ENCODE measurements at places on chromosomes 1 and 21. TPM values are rescaled to one million over a fixed set of nuclear protein-coding genes. Genes with fewer than 3 reads are reported as not detected.

Gene CELA3A
- 2.6 TPM for polyA plus RNA-seq

Gene YIPF1
- polyA plus RNA-seq: 13.5 TPM

Gene FMO2
- polyA plus RNA-seq: 50.5 TPM

Gene TMEM125
- polyA plus RNA-seq: 10.9 TPM

Gene LRRC53
- not detected for polyA plus RNA-seq

Gene EVA1B
- 9.3 TPM for polyA plus RNA-seq

Gene BEND5
- 1.4 TPM for polyA plus RNA-seq

Gene GPR61
- 0.06 TPM for polyA plus RNA-seq

Gene LEFTY1
- polyA plus RNA-seq: 0.10 TPM

Gene PUSL1
- 24.4 TPM for polyA plus RNA-seq

Gene TGFB2
- 0.16 TPM for polyA plus RNA-seq

Gene ASPM
- polyA plus RNA-seq: 3.8 TPM

Gene TMIGD3
- polyA plus RNA-seq: 0.31 TPM

Gene RGS16
- 1.1 TPM for polyA plus RNA-seq

Gene SMIM11
- polyA plus RNA-seq: 1.2 TPM

Gene KCNE2
- 0.07 TPM for polyA plus RNA-seq

Gene LCE2A
- not detected for polyA plus RNA-seq

Gene FAM110D
- 1.6 TPM for polyA plus RNA-seq

Gene GPA33
- polyA plus RNA-seq: 0.04 TPM

Gene NFASC
- 10.6 TPM for polyA plus RNA-seq

Gene OLFML3
- polyA plus RNA-seq: 6.7 TPM

Gene OR2G6
- not detected for polyA plus RNA-seq

Gene HOOK1
- 9.2 TPM for polyA plus RNA-seq

Gene PLA2G2C
- polyA plus RNA-seq: 0.14 TPM

Gene SHISAL2A
- 0.20 TPM for polyA plus RNA-seq

Gene PTGFR
- polyA plus RNA-seq: 0.10 TPM

Gene KCNQ4
- 1.9 TPM for polyA plus RNA-seq

Gene CCDC30
- 0.88 TPM for polyA plus RNA-seq

Gene SRGAP2C
- 2.8 TPM for polyA plus RNA-seq

Data from esophagus (tissue), 2 donors.